ENCODE measurements at places on chromosomes 4 and X.

DNA sequence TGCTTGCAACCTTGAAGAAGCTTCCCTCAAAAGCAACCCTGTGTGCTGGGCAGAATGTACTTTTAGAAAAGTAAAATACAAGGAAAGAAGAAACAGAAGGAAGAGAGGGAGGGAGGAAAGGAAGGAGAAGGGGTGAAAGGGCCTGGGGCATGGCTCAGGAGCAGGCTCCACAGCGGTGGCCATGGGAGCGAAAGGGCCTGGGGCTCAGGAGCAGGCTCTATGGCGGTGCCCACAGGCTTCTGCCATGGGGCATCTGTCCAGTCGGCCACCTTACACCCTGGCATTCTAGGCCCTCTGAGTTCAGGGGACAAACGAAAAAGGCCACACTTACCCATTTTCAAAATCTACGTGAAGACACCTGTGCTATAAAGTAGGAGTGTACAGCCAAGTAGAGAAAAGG lies 31.4 kb downstream of the GAK start:
- DNase-seq = no peak

DNA sequence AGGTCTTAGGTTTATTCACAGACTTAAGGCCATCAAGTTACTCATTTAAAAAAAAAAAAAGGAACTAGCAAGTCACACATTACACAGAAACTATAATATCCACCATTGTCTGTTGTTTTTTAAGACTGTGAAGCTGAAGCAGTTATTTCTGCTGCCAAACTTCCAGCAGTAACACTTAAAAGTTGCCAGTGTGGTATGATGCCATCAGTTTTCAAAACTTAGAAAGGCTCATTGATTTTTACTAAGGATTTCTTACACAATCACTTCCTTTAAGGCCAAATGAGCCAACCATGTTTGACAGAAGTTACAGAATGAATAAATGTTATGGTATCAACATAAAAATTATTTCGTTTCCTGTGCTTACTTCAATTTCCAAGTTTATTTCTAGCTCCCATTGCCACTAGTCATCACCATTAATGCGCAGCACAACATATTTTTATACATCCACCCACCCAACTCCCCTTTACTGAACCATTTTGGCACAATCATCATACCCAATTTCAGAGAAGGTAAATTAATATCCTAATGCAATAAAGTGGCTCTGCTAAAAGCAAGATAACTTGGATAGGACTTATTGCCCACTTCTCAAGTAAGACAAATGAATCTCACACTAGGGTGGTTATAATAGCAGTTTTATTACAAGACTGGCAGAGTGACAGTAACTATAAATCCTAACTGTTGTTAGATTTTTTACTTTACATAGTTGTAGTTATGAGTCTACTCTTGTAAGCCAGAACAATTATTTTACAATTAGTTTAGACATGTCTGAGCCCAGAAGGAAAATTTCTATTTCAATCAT lies 13.1 kb downstream of the PDGFC start:
- no peak for DNase-seq

GRCh38 chr4:733631-733980 lies 28.0 kb downstream of the PCGF3 start:
- DNase-seq = no peak

DNA sequence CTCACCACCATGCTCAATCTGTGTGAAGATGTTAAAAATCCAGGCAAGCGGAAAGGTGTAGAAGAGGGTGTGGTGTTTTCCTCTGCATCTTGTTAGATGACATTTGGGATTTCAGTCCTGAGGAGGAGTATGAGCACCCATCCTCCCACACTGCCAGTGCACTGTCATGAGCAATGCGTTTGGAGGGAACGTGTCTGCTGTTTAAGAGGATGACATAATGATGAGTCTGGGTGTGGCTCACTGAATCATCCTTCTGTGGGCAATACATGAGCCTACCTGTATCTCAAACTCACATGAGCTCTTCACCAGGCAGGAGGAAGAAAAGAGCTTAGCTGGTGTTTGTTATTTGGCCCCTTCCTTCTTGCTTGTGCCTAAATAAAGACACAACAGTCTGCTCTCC lies 67.9 kb upstream of the ARX start:
- no peak for DNase-seq

DNA sequence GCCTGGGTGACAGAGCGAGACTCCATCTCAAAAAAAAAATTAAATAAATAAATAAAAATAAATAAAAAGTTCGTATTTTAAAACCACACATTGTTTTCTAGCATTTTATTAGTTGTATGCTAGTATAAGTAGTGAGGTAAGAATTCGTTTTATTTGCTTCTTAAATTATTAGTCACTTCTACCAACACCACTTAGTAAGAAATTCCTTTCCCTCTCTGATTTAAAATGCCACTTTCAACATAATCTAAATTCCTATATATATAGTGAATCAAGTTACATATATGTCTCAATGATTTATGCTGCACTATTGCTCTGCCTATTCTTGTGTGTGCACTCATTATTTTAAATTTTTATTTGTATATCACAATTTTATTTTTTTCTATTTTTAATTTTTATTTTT lies 72.1 kb downstream of the MAGEC1 start:
- DNase-seq = no peak

GRCh38 chr4:183576701-183577404 lies 72.0 kb downstream of the ING2 start:
- DNase-seq = no peak

GRCh38 chrX:53279296-53280237 lies 1.8 kb downstream of the IQSEC2 start:
- DNase-seq = no peak

DNA sequence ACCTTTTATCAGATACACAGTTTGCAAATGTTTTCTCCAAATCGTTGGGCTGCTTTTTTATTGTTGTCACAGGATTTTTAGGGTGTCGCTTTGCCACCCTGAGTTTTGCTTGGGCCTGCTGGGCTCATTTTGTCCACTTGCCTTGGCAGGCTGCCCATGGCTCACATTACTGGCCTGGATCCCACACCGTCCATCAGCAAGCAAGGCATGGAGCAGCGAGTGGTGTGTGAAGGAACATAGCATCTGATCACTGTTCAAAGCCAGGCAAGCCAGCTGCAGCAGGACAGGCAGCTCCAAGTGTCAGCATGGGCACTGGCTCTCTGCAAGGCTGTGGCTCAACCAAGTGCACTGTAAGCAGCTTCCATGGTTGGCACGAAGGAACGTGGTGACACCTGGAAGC lies 261.4 kb upstream of the TECRL start:
- no peak for DNase-seq

GRCh38 chr4:14749910-14750309 lies 252.4 kb upstream of the CPEB2 start:
- DNase-seq = no peak

GRCh38 chrX:65862638-65863037 lies 177.2 kb downstream of the VSIG4 start:
- no peak for DNase-seq

DNA sequence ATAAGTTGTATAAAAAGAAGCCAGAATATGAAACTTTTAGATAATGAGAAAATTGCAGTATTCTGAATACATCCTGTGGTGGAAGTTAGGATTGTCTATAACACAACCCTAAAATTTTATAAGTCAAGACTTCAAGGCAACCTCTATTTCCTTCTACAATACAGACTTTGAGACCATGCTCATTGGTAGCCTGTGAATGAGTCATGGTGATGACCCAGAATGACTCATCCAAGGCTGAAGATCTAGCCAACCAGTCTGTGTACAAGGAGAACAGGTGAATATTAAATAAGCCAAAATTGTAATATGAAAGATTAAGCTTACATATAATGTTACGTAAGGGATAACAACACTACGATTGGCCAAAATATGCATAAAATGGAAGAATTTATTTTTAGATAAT lies 475.9 kb upstream of the GALNT7 start:
- DNase-seq = no peak

All from stimulated activated CD4-positive, alpha-beta T cell treated with anti-CD3 and anti-CD28 coated beads, Interleukin-4, amount 100 ng/mL, for 48 hours (primary cell).